ENCODE measurements at places on chromosomes 7 and 10.
A peak's percentile ranks its signal among the peaks of the same experiment; 100 is the strongest.

DNA sequence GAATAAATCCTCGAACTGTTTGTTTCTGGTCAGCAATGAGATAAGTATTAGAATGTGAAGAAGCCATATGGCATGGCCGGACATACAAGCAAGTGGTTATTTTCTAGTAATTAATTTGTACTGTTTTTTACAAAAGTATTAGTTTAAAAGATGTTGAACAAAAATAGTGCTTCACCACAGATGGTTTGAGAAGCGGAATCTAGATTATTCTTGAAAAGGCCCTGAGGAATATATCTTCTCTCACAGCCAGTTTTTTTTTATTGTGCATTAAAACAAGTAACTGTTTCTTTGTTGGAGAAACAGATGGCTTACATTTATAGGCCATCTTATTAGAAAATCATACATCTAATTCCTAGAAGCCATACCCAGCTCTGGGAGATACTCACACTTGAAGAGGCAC, 153.3 kb downstream of the TMEM26 start:
- DNase-seq: no peak

DNA sequence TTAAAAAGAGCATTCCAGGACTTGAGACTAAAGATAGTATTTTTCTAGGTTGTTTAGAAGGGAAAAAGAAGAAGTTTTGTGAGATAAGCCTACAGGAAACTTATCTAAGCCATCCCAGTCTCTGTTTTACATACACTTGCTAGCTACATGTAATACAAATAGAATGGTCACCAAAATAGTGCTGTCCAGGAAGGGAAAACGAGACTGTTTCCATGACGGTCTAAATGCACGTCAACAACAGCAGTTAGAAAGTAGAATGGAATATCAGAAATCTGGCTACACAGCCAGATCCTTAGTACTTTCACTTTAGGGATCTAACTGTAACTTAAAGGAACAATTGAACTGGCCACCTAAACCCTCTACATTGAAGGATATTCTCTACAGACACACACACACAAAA, 117.6 kb downstream of the TSPAN12 start:
- no peak for DNase-seq

- no peak for DNase-seq
Measured at GRCh38 chr7:17674166-17674942, 265.9 kb downstream of the SNX13 start.

- DNase-seq: no peak
Measured at GRCh38 chr7:74344132-74344496, 54.9 kb downstream of the CLIP2 start.

DNA sequence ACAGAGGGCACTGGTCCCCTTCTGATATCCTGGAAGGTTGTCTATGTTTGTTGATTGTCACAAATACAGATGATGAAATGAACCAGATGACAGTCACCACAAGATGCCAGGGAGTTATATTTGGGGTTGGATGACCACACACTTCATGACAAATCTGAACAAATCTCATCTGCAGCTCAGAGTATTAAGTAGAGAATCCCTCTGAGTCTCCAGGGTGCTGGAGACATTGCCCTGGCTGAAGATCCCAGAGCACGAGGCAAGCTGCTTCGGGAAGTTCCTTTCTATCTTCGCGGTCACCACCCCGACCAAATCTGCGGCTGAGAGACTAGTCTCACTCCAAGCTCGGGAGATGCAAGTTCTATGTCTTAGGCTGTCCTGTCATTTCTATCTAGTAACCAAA, 9.0 kb downstream of the DENND2A start:
- DNase-seq: no peak

- DNase-seq: no peak
Measured at GRCh38 chr10:60521974-60522405, 132.3 kb upstream of the ANK3 start.

- DNase-seq: no peak
Measured at GRCh38 chr10:133129071-133129858, 30.8 kb upstream of the KNDC1 start.

- DNase-seq: no peak
Measured at GRCh38 chr7:356087-356486, 66.1 kb downstream of the FOXL3 start.

- DNase-seq: no peak
Measured at GRCh38 chr10:72658696-72659400, 33.0 kb upstream of the MICU1 start.

DNA sequence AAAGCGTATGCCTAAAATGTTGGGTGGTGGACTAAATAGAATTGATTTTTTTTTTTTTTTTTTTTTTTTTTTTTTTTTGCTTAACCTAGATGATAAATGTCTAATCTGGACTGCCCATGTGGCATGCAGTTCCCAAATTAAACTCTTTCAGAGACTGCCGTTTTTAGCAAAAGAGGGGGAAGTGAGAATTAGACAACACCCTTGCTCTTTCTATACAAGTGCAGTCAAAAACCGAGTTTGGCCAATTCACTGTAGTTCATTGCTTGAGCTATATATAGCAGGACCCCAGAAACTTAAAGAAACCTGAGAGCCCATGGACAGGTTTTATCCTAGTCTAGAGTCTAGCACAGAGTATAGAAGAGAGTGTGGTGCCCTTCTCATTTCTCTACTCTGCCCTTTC, 141.9 kb downstream of the GRM3 start:
- peak; percentile 81 for DNase-seq

- no peak for DNase-seq
Measured at GRCh38 chr10:90885176-90885575, 13.4 kb downstream of the RPP30 start.

- DNase-seq: no peak
Measured at GRCh38 chr7:55493408-55493807, 78.9 kb downstream of the VOPP1 start.

GRCh38 chr7:41328544-41328943, 374.3 kb downstream of the INHBA start:
- no peak for DNase-seq

DNA sequence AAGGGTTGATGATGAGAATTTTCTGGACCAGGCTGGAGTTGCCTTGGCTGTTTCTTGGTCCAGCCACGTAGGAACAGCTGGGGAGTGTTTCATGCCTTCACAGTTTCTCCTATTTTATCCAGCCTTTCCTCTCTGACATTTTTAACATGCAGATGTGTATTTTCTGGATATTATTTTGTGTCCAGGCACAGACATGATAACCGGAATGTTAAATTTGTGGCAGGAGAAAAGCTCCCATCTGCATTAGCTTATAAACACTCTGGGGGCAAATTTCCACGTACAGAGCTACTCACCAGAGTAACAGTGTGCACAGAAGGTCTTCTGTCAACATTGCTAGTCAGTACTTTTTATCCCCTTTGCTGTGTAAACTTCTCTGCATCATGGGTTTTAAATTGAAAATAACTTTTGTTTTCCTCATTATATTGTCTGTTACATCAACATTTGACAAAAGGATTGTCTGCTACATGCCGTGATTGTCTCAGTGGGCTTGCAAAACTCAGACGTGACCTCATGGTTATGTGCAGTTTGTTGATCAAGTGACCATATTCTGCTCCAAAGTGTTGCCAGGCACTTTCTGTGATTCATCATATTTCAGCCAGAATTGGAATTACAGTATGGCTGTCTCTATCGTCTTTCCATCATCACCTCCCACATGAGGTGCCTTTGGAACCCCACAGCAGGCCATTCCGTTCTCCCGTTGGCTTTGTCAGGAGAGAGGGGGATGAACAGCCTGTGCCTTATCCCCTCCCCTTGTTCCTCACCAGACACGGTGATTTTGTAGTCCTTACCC, 41.4 kb downstream of the INSYN2A start:
- DNase-seq: no peak

- DNase-seq: no peak
Measured at GRCh38 chr7:20352573-20353306, 22.0 kb downstream of the ITGB8 start.

GRCh38 chr7:55065511-55066229, 46.9 kb downstream of the EGFR start:
- no peak for DNase-seq

DNA sequence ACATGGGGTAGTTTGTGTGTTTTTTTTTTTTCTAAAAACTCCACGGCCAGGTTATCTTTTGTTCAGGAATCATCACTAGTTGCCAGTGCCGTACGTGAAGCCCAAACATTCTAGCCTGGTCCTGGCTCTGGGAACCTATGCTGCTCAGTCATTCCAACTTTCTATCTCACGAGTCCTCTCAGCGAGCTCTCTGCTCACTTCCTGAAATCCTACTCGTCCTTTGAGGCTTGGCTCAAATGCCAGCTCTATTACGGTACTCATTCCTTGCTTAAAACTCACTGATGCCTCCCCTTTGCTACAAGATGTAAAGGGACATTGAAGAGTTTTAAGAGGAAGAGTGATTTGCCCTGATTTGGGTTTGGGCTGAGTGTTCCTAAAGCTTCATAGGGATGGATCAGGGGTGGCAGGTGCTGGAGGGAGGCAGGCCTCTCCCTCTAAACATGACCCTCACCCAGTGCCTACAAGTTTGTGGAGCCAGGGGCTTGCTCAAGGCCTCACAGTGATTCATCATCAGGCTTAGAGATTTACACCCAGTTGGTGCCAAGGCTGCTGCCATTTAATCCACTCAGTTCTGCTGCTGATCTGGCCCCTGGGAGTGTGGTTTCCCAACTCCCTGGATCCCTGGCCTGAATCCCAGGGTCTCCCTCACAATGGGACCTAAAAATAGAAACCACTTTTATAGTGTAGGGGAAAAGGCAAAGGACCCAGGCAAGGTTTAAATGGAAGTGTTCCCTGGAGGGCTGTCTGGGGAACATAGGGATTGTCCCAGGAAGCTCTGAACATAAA, 46.1 kb upstream of the R3HCC1L start:
- DNase-seq: no peak

DNA sequence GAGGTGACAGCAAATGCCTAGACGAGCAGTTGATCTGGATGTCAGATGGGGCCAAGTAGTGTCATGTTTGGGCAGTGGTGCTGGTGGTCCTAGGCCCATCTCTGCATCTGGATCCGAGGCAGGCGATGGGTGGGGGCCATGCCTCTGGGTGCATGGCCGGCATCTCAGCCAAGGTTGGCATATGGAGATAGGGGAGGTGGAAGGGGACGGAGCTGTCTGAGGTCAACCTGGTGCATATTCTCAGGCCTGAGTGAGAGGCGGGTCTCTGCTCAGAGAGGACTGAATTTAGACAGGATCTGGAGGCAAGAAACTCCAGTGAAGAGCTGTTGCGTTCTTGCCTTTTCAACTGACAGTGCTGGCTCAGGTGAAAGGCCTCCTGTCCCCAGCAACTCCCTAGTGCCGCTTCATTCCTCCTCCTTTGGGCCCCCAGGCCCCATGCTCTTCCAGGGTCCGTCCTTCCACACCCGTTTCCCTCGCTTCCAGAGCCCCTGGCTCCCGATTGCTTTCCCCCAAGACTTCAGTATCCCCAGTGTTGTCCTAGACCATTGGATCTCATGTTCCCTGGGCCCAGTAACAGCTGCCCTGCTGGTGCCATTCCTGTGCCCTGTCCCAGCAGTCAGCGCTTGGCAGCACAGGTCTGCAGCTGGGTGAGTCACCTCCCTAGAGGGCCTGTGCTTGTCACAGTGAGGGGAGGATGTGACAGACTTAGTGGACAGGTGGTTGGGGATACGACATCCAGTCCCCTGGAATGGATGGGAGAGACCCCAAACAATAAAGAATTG, 32.6 kb downstream of the GBX1 start:
- DNase-seq: no peak

All from GM13977 (cell line).